ENCODE measurements at places on chromosomes 11 and 22.
A peak's percentile ranks its signal among the peaks of the same experiment; 100 is the strongest.

GRCh38 chr11:7910286-7910788 lies 20.7 kb downstream of the OR10A6 start:
- no peak for DNase-seq

DNA sequence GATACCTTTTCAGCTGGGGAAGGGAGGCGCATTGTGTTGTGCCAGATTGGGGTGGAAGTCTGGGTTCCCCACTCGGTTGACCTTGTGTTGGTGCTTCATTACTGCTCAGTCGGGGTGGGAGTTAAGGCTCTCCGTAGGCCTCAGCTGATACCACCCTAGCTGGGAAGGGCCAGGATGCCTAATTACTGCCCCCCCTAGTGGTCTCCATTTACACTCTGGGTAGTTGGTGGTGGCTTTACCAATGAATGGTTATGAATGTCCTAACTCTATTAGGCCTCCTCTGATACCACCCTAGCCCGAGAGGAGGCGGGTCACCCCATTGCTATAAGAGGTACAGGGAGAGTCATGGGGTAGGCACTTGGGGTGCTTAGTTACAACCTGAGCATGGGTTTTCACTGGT lies 27.5 kb upstream of the HIKESHI start:
- DNase-seq, result no peak

DNA sequence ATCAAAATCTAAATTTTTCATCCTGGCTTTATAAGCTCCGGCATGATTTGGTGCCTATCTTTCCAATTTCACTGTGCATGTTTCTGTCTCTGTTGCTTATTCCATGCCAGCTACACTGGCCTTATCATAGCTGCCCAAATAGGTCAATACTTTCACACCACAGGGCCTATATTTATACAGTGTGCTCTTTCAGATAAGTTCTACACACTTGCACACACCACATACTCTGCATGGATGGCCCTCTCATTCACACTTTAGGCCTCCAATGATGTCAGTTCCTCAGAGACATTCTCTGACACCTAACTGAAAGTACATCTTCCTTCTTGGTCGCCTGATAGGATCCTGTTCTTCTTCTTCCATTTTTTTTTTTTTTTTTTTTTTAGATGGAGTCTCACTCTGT lies 7.0 kb downstream of the ALG8 start:
- DNase-seq, result no peak

DNA sequence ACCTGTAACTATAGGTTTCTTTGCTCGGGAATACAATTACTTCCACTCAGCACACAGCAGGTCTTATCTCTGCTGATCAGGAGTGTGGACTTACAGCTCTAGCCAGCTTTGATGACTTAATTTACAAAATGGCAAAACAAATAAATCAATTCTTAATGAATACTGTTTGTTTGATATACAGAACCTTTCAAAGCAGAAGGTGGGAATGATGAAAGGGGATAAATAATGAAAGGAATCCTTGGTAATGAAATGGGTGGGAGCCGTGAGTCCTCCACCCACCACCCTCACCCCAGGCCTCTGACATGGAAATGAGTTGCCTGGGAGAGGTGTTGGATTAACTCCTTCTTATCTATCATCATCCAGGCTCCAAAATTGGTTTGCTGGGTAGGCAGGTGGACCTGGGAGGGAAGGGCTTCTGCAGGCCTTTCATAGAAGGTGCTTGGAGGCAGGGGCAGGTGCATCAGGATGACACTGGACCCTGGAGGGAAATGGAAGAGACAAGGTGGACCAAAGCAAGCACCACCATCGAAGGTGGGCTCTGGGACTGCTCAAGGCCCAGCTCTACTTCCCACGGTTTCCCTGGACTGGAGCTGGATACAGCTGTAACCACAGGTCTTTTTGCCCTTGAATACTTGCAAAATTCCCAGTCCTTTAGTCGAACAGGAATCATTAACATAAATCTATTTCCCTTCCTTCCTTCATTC lies 23.0 kb downstream of the POU2AF1 start:
- DNase-seq, result no peak

DNA sequence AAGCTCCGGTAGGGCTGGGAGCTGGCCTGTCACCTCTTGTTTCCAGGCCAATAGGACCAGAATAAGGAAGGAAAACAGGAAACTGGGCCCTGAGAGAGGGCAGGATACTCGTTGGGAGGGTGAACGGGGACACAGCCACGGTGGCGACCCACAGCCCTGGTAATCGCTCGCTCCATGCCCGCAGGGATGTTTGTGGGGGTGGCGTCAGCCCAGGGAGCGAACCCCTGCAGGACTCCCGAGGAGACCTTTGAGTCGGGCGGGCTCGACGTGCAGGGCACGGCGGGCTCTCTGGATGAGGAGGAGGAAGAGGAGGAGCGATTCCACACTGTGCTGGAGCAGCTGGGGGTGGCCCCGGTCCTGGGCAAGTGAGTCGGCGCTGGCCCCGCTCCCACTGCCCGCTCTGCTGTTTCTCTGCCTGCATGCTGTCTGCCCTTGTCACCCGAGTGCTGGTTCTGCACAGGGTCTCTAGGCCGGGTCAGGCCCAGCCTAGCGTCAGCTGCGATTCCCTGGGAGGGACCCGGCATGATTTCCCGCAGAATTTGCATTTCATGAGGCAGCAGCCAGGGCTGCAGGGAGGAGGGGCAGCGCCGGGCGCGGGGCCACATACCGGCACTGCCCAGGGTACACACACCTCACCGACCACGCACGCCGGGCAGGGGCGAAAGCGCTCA lies 1.6 kb downstream of the CRACR2B start:
- DNase-seq, result peak; percentile 65

DNA sequence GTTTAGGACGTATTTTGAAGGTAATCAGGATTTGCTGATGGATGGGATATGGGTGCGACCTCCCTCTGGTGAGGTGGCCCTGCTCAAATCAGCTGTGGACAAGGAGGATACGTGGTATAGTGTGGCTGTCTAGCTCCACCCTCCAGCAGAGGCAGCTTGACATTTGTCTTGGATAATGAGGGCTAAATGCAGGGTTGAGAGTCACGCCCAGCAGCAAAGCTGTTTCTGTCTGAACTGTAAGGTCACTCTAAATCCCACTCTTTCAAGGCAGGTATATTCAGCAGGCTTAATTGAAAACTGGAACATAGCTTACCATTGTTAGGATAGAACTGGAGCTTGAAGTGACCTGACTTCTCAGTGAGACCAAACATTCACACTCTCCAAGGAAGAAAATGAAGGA lies 98.7 kb downstream of the SWAP70 start:
- DNase-seq, result no peak

GRCh38 chr11:87325490-87325872 lies 287.7 kb downstream of the TMEM135 start:
- no peak for DNase-seq

DNA sequence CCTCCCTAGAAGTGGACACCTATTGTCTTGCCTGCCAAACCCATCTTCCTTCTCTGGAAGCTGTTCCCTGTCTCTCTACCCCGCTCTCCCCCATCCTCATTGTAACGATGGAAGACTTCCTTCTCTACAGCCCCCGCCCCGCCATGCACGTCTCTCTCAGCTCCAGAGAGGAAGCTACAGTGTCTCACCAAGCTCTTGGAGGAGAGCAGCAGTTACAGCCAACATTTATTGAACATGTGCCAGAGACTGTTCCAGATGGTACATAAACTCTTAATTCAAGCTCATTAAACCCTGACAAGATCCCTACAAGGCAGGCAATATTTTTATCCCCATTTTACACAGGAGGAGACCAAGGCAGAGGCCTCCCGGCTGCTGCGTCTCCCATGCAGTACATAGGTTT lies 15.1 kb downstream of the MCHR1 start:
- DNase-seq, result no peak

DNA sequence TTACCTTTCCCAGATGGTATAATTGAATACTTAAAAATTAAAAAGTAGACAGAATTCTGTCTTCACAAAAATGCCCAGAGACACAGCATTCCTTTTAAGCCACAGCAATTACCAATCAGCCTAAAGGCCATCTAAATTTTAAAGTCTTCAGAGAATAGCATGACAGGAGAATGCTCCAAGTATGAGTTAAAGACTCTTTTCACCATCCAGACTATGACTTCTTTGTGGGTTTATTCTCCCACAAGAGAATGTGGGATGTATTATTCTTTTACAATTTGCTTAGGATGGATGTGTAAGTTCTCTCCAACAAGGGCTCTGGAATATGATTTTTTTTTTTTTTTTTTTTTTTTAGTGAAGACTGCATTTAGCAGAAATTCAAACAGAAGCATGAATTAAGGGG lies 249.9 kb downstream of the TTC28 start:
- DNase-seq, result no peak

GRCh38 chr11:95344932-95345642 lies 114.1 kb upstream of the SESN3 start:
- no peak for DNase-seq

Data from Peyer's patch (tissue), 4 donors.